RPMI8226 (cell line): ENCODE measurements at places on chromosomes 3 and 15.

DNA sequence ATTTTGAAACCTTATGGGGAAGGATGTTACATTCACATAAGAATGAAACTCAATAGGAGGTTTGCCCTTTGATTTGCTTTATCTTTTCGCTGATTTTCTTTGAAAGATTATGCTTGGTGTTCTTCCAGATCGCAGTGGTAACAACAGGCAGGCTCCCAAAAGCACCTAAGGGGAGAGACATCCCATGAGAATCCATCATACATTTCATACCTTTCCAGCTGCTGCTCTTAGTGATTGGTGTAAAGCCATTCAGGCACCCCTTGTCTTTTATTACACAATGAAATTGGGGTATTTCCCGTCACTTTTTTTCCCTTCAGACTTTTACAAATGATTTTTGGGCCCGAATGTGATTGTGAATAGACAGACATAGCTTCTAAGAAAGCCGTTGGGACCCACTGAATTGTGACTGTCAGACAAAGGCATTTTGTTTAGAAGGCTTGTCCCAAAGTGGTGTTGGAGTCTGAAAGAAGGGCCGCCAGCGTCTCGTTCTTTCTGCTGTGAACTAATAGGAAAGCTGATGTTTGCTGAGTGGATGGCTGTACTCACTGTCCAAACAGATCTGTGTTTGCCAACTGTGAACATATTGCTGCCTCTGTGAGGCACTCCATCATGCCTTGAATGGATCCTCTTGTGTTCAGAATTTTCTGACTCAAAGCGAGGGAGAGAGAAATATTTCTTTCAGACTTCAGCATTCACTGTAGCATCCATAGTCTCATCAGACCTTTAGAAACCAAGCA is 164.3 kb downstream of the FNDC3B start:
- no peak for DNase-seq

- DNase-seq: no peak
These were observed 32.9 kb upstream of the FBLN2 start for GRCh38 chr3:13515786-13516759.

DNA sequence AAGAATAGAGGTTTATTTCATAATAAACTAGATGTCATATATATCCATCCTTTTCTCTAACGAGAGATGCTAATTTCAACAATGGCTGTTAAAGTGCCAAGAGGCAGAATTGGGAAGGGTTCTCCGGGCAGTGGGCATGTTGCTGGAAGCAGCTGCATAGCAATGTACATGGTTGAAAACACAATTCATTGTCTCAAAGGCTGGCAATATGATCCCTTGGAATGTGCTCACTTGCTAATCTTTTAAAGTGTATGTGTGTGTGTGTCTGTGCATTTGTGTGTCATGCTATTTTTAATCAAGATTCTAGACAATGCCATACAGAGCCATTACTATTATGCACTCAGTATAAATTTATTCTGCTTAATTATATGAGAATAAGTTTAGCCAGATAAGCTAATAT is 1020.3 kb downstream of the NAALADL2 start:
- DNase-seq: no peak

DNA sequence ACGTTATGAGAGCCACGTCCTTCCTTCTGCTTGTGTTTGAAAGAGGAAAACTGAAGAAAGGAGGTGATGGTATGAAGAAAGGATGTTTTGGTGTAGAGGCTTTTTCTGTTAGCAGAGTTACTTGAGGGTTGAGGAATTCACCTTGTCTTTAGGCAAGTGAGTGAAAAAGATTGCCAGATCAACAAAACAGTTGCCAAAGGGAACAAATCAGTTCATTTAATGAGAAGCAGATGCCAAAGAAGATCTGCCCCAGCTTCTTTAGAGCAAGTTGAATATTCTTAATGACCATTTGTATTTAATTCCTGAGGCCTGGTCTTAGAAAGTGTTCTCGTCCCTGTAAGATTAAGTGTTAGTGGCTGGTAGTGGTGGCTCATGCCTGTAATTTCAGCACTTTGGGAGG is 2.6 kb downstream of the CHCHD6 start:
- no peak for DNase-seq

- DNase-seq: no peak
These were observed 61.2 kb downstream of the HERC1 start for GRCh38 chr15:63772520-63772919.

GRCh38 chr15:62462268-62462667 is 297.2 kb upstream of the C2CD4B start:
- no peak for DNase-seq

DNA sequence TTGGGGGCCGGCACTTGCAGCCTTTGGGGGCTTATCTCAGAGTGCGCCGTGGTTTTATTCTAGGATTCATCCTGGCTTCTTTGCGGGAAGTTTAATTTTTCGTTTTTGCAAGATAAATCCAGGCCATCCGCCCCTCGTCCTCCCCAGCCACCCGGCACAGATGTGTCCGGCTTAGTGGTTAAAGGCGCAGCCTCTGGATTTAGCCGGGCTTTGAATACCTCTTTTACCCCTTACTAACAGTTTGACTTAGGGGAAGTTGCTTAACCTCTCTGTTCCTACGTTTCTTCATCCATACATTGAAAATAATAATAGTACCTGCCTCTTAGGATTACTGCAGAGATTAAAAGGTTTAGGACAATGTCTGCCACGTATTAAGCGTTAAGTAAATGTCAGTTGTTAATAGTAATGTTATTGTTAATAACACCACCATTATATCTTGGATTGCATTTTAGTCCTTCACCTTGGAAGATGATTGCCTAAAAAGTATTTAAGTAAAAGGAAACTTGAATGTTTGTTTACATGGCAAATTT is 714 bp downstream of the ECT2 start:
- DNase-seq: peak; percentile 67

GRCh38 chr3:193772422-193772763 is 179.4 kb downstream of the OPA1 start:
- DNase-seq: no peak

DNA sequence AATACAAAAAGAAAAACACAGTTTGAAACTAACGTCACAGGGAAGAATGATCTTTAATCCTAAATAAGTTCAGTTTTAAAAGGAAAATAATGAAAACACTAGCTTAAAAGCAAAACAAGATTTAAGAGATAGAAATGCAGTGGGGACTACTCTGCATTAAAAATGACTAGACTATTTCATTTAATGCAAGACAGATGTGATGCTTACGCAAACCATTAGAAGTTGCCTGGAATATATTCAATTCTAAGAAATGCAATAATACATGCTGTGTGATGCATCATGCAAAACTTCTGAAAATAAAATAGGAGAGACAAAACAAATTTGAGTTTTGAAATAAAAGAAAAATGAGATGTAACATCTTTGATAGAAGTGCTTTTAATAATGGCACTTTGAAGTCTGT is 97.6 kb upstream of the STRIT1 start:
- DNase-seq: no peak

DNA sequence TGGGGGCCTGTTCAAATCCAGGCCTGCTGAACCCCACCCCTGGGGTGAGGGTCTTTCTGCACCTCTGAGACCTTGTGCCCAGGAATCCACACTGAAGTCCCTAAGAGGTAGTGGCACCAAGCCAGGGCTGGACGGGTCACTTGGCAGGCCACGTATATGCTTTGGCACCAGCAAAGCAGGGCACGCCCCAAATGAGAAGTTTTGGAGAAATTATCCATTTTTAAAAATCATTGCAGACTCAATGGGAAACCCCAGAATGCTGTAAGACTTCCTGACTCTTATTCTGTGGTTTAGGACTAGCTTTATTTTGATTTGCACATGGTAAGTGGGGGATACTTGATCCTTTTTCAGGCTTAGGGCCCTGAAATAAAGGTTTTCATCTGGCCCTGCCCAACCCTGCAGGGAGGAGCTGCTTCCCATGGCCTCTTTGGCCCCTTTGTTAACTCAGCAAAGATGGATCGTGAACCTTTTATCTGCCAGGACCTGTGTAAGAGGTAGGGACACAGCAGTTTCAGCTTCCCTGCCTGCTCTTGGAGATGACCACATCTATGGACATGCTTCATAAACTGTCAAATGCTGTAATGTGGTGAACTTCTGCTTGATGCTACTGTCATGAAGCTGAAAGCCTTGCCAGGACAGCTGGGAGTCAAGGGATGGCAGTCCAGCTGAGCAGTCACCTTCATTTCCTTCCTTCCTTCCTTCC is 88.0 kb downstream of the HMG20A start:
- no peak for DNase-seq

DNA sequence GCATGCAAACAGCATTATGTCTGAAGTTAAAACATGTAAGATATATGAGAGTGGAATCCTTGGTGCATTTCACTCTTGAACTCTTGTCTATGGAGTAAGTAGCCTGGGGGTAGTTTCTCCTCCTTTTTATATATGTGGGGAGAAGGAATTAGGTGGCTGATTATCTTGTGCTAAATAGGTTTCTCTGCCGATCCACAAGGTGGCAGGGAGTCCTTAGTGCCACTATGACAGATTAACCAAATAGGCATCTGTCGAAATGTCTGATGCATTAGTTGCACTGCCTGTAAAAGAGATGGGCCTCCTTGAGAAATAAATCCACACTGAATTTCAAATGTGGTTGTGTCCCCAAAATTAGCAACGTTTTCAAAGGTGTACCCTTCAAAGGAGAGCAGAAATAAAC is 170.1 kb downstream of the CNTN4 start:
- DNase-seq: no peak

- no peak for DNase-seq
These were observed 42.7 kb downstream of the HHLA2 start for GRCh38 chr3:108338901-108339545.

GRCh38 chr3:109923431-109923830 is 586.1 kb upstream of the DPPA4 start:
- no peak for DNase-seq

GRCh38 chr3:186380622-186381380 is 18.8 kb upstream of the DGKG start:
- no peak for DNase-seq

DNA sequence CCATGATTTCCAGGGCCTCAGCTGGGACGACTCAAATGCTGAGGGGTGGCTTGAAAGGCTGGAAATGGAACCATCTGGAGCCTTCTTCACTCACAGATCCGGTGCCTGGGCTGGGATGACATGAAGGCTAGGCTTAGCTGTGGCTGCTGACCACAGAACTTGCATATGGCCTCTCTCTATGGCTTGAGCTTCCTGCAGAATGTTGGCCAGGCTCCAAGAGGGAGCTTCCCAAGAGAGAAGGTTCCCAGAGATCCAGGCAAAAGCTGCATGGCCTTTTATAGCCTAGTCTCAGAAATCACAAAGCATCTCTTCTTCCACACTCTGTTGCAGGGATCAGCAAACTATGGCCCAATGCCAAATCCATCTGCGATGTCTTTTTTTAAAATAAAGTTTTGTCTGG is 44.8 kb downstream of the GATM start:
- no peak for DNase-seq

DNA sequence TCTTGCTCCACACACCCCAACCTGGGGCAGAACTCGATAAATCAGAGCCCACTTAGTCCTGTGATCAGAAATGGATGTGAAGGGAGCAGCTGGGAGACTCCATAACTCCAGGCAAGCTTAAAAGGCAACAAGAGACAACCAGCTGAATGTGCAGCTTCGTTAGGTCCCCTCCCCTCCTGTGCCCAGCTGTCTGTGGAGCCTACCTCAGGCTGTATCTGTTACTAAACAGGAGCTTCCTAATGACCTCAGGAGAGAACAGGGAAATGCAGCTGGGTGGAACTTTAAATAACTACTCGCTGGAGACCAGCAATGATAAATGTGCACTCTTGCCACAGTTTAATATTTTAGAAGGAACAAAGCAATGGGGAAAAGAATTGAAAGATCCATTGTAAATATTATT is 25.9 kb downstream of the SLC9A9 start:
- peak; percentile 64 for DNase-seq

DNA sequence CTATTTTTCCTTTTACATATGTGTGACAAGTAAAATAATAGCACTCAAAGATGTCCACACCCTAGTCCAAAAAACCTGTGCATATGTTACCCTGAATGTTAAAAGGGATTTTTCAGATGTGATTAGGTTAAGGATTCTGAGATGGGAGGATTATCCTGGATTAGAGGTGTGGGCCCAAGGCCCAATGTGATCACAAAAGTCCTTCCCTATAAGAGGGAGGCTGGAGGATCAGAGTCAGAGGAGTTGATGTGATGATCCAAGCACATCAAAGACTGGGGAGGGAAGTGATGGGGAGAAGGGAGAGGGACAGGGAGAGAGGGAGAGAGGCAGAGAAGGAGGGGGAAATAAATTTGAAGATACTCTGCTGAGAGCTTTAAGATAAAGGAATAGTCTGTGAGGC is 512.6 kb downstream of the PLOD2 start:
- DNase-seq: no peak

DNA sequence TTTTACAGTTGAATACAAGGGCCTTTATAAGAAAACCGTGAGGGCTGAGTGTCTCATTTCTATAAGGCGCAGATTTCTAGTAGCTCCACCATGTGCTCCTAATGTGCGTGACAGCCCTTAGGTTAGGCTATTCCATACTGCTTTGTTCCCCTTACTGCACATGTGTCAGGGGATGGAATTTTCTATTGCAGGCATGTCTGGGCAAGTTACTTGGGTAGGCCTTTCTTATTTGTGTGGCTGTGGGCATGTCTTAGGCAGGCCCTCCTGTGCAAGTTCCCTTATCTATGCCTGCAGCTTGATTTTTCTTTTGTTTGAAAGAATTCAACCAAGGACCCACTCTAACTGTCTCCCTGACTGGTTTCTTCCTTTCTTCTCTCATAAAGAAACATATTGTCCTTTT is 434.2 kb upstream of the CNTN3 start:
- no peak for DNase-seq

GRCh38 chr3:51330046-51330445 is 55.0 kb upstream of the MANF start:
- no peak for DNase-seq

GRCh38 chr3:56976651-56977560 is 83.6 kb upstream of the SPATA12 start:
- DNase-seq: peak; percentile 29

- no peak for DNase-seq
These were observed 22.6 kb upstream of the C3orf70 start for GRCh38 chr3:185175370-185175987.

GRCh38 chr3:24288496-24289236 is 206.0 kb downstream of the THRB start:
- DNase-seq: no peak

- no peak for DNase-seq
These were observed 74.0 kb downstream of the RBMS3 start for GRCh38 chr3:29354894-29355293.

DNA sequence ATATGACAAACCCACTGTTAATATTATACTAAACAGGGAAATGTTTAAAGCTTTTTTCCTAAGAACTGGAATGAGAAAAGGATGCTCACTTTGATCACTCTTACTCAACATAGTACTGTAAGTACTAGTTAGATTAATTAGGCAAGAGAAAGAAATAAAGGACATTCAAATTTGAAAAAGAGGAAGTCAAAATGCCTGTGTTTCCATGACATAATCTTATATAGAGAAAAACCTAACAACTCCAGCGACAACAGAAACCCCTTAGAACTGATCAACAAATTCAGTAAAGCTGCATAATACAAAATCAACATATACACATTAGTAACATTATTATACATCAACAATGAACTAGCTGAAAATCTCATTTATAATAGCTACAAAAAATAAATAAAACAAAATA is 200.6 kb upstream of the ROBO1 start:
- DNase-seq: no peak
